AG09309 (cell line): ENCODE measurements at places on chromosomes 4 and X.

- DNase-seq, result no peak
Measured at GRCh38 chr4:100081491-100081890, 108.8 kb downstream of the DDIT4L start.

DNA sequence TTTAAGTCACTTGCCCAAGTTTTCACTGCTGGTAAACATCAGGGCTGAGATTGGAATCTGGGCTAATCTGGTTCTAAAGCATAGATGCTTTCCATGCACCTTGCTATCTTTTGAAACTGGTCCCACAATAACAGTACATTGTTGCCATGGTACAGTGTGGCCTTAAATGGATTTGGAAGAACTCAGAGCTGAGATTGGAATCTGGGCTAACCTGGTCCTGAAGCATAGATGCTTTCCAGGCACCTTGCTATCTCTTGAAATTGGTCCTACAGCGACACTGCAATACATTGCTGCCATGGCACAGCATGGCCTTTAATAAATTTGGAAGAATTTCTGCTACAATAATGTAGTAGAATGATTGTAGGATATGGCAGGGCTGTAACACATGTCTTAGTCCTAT is 28.6 kb downstream of the DAPP1 start:
- DNase-seq, result no peak

GRCh38 chr4:123399627-123400358 is 3.2 kb downstream of the SPRY1 start:
- no peak for DNase-seq

DNA sequence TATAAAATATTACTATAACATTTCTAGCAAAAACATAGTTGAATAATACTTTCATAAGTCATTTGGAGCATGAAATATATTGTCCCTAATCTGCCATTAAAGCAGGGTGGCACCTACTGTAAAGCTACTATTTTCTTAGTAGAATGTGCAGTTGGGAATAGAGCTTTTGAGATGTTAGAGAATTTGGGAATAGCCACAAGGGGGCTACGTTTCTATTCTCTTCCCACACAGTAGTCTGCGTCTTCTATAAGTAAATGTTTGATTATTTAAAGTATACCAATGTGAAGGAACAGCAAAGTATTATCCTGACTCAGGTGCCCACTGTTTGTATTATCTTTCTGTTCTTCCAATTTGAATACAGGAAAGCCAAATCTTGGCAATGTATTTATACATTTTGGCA is 323.2 kb upstream of the GIMD1 start:
- no peak for DNase-seq

DNA sequence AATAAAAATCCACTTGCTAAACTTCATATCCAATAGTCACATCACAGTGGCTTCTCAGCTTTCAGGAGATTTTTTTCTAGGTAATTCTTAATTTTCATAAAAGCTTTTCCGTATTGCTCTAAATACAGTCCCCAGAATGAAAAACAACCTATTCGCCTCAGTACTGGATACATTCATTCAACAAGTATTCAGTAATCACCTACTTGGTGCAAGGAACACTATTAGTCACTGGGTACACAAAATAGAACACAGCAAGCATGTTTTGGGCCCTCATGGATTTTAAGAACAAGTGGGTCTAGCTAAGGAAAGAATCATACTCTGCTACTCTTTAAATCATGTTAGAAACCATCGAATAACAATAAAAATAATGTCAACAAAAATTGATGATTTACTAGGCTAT is 2.8 kb upstream of the BEX3 start:
- no peak for DNase-seq

DNA sequence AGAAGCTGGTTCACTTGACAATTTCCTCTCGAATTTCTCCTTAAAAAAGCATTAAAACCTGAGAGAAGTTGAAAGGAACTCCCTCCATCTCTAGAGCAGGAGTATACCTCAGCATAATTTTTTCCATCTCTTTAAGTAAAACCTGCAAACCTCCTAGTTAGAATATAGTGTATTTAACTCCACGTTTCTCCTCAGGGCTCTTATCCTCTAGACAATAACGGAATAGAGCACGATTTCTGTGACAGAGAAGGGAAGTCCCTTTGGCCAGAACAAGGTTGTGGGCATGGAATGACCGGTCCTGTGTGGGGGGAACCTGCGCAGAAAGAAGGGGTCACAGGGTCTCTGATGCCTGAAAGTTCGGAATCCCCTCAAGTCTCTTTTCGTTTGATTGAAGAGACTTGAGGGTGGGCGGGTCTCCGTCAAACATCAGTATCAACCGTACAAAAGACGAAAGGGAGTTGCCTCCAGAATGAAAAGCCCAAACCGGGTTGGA is 697 bp downstream of the ZNF280C start:
- no peak for DNase-seq

- no peak for DNase-seq
Measured at GRCh38 chr4:153780876-153781275, 8.0 kb downstream of the SFRP2 start.

DNA sequence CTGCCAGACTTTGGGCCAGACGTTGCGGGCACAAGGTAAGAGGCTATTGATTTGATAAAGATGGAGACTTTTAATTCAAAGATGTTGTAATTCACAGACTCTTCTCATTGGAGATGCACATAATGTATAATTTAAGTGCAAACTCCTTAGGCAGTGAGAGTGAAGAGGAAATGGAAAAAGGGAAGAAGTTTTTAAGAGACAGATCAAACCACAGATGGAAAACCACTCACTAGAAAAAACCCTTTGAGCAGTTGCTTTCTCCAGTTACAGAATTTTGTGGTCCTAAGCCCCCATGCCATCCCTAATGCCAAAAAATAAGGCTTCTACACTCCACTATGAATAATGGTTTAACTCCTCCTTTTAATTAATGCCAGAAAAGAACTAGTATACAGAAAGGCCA is 977.1 kb upstream of the PRKX start:
- no peak for DNase-seq

GRCh38 chrX:150663073-150663472 is 30.1 kb upstream of the MTMR1 start:
- DNase-seq, result no peak

DNA sequence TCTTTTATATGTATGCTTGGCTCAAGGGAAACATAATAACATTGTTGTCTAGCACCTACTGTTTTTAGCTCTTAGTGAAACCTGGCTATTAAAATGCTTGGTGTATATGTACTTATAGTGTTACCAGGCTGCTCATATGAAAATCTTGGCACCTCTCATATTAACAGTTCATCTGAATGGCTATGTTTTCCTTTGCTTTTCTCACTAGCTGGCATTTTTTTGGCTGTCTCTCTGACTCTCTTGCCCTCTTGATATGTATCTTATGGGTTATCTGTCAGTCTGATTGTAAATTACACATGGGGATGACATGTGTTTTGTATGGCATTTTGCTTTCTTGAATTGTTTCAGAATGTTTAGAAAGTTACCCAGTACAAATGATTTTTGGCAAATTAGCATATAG is 158.0 kb downstream of the ARHGAP24 start:
- DNase-seq, result no peak

- no peak for DNase-seq
Measured at GRCh38 chr4:24578364-24578763, 6.0 kb downstream of the DHX15 start.
